Activated T-cell treated with anti-CD3 and anti-CD28 coated beads for 1 hour (primary cell): ENCODE measurements at places on chromosomes 2 and 18.

GRCh38 chr2:106030287-106031268, 163.5 kb downstream of the UXS1 start:
- DNase-seq: no peak

DNA sequence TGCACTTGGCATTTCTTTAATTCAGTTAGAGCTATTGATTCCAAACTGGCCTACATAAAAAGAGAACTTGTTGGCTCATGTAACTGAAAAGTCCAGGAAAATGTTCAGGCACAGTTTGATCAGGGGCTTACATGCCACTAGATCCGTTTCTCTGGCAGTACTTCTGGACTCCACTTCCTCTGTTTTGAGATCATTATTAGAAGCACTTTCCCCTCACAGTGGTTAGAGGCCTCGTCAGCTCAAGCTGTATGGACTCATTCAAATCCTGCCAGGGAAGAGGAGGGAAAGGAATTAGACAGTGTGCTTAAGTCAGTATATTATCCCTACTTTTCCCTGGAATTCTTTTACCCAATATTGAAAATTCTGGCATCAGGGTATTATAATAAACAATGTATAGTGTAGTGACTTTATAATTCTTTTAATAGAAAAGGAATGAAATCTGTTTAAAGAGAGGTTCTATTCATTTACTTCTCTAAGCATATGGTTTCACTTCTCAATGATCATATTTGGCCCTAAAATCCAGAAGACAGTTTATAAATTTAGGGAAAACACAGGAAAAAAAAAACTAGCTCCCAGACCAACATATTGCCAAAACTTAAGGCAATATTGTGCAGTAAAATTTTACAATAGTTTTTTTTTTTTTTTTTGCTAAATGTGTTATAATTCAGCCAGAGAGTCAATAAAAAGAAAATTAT, 92.0 kb downstream of the ARMC9 start:
- no peak for DNase-seq

- DNase-seq: no peak
Measured at GRCh38 chr2:204329016-204329415, 216.3 kb upstream of the PARD3B start.

GRCh38 chr2:415986-416610, 128.2 kb upstream of the ALKAL2 start:
- no peak for DNase-seq

GRCh38 chr2:151410485-151410834, 758 bp downstream of the RIF1 start:
- DNase-seq: peak; percentile 38

DNA sequence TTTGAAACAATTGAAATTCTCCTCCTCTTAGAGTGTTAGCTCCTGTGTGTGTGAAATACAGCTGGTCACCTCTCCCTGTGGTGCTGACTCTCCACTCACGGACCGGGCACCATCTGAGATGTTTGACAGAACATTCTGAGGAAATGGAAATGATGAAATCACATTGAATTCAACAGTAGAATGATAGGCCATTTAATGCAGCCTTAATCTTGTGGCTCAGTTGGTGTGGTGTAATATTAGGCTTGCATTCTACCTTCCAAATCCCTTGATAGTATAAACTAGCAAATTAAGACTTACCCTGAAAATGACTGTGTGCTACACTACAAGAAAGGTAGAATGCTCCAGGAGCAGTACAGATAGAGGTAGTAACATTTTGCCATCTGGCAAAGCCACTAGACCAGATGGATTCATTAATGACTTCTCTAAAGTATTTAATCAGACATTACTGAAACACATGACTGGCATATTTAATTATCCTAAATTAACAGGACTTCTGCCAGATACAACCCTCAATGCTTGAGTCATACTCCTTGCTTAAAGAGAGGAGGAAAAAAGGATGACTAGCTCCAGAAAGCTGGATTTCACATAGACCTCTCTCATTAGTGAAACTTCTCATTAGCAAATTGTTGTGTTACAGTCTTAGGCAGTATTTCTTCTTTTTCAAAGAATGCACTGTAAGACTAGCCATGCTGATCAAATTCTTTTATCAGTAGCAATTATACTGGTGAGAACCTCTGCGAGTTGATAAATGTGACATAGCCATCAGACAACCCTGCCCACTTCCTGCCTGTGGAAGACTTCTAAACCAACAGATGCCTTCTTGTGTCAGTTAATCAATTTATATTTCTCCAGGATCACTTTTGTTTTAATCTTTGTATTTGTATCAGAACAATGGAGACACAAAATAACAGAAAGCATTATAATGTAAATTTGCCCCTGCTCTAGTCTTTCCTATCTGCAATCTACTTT, 80.6 kb downstream of the EML6 start:
- no peak for DNase-seq

DNA sequence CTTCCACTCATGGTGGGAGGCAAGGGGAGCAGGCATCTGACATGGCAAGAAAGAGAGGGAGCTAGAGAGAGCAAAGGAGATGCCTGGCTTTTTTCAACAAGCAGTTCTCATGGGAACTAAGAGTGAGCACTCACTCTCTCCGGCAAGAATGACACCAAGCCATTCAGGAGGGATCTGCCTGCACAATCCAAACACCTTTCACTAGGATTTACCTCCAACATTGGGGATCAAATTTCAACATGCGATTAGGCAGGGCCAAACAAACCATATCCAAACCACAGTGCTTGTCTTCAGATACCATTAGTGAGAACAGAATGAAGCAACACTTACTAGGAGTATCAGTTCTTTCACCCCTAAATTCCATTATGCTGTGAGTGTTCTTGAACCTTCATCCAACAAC, 77.3 kb downstream of the FIGN start:
- no peak for DNase-seq

DNA sequence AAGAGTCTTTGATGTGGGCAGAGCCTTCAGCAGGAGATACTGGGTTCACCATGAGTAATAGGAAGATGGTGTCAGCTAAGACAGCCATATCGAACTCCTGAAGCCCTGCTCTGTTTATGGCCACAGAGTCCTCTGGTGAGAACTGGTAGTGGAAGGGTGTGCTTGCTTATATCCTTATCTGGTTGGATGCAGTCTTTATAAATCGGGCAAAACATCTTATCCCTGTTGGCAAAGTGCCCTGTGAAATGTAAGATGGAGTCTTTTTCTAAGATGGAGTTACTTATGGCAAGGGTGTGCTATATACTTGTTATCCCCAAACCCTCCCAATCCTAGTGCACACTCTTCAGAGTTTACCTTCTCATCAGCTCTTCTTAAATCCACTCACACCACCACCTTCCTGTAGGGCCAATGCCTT, 190.8 kb upstream of the PARD3B start:
- DNase-seq: no peak

DNA sequence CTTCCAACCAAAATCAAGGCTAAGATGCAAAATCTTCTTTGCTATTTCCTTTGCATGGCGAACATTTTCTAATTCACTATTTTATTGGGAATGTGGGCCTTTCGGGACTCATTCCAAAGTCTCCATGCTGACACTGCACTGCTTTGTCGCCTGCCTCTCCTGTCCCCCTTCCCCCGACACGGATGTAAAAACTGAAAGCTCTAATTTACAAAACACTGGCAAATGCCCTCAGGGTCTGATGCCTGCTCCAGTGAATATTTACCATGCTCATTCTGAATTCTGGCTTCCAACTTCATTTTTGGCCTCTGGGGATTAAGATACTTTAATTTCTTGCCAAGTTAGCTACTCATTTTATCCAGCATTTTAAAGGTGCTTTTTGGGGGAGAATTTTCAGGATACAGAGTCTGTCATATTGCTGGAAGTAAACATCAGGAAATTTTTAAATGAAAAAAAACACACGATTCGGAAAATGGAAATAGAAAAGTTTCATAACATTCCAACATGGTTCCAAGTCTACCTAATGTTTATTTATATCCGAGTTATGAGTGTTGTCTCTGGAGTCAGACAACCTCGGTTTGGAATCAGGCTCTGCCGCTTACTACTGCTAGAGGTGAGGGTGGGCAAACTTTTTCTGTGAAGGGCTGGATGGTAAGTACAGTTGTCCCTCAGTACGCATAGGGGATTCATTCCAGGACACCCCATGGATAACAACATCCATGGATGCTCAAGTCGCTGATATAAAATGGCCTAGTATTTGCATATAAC, 14.6 kb upstream of the LTBP1 start:
- no peak for DNase-seq

DNA sequence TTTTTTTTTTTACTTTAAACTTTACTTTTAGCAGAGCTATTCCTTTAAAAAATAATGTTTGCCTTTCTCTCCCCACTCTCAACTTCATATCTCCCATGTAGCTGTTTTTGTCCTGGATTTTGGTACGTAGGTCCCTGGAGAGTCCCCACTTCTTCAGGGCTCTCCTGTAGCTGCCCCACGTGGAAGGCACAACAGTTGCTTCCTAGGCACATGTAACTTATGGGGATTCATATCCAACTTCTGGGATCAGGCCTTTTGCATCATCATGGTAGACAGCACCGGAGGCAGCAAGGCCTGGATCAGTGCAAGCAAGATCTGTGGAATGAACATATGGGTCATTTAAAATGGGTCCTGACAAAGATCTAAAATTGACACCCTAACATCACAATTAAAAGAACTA, 95.7 kb downstream of the ACAA2 start:
- no peak for DNase-seq

- no peak for DNase-seq
Measured at GRCh38 chr2:238321467-238321866, 1.1 kb downstream of the TRAF3IP1 start.

GRCh38 chr2:163733301-163733938, 2.4 kb downstream of the FIGN start:
- no peak for DNase-seq

DNA sequence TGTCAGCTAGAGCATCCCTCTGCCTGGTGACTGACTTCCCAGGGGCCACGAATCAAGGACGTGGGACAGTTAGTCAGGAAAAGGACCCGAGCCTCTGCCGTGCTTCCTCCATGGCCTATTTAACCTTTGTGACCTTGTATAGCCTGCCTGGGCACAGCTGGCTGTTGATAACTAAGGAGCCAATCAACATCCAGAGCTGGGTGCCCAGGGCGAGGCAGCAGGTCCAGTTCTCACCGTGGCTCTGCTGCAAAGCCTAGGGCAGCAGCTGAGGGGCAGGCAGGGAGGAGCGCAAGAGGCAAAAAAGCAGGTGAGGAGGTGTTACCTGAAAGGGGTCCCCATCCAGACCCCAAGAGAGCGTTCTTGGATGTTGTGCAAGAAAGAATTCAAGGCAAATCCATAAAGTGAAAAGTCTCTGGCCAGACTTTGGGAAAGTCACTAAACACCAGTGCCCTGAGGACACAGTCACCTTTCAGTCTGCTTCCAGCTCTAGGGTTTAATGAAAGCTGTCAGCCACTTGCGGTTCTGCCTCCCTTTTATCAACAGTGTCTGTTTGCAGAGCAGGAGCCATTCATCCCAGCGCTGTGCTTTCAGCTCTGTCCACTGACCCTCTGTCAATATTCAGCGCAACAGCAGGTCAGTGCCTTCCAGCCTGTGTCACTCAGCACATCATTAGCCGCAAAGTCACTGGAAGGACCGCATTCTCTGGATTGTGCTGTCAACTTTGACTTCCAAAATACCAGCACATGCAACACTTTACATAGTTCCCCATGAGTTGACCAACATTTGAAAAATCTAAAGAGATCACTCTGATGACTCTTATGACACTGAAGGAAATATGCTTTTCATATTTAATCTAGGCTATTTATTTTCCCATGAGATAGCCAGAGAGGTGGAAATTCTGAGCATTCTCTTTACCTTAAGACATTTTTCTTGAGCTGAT, 38.6 kb upstream of the ASAP2 start:
- DNase-seq: no peak

- no peak for DNase-seq
Measured at GRCh38 chr2:193556766-193557470, 1362.2 kb upstream of the TMEFF2 start.

DNA sequence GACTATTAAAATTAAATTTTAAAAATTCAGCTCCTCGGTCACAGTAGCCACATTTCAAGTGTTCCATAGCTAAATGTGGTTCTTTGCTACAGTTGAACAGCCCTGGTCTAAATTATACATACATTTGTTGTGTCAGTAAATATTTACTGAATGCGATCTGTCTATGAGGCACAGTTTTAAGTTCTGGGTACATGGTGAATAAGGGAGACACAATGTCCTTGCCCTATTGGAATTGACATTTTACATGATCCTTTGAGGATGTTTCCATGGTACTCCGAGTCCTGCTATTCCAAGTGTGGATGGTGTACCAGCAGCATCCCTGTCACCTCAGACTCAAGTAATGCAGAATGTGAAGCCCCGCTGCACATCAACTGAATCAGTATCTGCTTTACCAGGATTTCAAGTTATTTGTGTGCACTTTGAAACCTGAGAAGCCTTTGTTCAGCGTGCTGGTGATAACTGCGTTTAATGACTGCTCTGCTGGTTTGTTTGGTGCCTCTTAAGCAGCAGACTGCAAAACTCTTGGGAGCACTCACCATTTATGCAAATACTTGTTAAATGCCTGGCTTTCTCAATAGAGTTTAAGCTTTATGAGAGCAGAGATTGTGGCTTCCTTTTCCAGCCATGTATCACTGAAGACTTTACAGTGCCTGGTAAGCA, 1.5 kb downstream of the GALNT1 start:
- DNase-seq: no peak

GRCh38 chr2:100470898-100471514, 724 bp downstream of the NMS start:
- DNase-seq: no peak

DNA sequence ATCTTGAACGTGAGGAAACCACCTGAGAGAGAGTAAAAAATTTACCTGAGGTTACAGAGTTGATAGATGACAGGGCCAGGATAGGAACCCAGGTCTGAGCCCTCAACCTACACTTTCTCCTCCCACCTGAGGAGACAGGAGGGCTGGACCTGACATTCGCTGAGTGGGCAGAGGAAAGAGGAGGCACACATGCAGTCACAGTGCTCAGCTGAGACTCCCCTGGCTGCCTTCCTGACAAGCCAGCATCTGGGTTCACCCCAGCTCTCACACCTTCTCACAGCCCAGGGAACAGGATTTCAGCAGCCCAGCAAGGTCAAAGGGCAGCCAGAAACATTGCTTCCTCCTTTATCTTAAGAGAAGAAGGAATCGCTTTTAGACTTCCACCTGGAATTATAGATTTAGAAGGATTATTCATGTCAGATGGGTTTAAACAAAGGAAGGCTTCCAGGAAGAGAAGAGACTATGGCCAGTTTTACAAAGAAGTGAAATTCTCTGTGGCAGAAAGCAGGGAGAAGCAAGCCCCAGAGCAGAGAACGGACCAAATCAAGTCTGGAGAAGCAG, 18.1 kb upstream of the PKDCC start:
- DNase-seq: no peak

- DNase-seq: no peak
Measured at GRCh38 chr2:146927080-146927711, 917.6 kb upstream of the ACVR2A start.

- no peak for DNase-seq
Measured at GRCh38 chr18:47969816-47970215, 39.4 kb upstream of the SMAD2 start.

DNA sequence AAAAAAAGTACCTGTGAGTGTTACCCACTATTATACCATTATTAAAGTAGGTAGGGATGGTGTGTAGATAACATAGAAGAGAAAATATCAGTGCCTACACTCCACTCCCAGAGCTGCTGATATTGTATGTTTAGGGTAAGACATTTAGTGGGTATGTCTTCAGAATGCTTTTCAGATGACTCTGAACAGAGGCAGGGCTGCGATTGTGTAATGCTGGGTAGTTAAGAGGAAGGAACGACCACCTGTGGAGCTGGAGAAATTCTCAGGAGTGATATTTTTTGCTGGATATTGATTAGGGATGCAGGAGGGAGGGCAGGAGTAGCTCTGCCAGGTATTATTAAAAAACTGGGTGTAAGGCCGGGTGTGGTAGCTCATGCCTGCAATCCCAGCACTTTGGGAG, 2.8 kb downstream of the CNOT11 start:
- DNase-seq: no peak

GRCh38 chr18:40159141-40160017, 1795.7 kb upstream of the PIK3C3 start:
- no peak for DNase-seq
